ENCODE measurements at places on chromosomes 11 and 22.

DNA sequence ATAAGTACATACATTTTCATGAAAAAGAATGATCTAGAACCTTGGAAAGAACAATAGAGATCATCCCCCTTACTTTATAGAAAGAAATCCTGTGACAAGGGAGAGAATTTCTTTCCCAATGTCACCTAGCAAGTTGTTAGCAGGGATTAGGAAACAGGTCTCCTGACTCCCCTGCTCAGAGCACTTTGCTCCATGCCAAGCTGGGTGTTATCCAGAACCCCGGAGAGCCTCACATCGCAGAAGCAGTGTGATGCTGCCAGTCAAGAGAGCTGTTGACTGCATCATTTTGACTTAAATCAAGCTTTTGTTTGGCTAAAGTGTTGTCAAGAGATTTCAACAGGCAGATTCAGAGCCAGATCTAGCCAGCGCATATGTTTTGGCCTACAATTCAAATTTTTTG, 3.6 kb upstream of the RRAS2 start:
- DNase-seq, result no peak

GRCh38 chr11:90202342-90202741, 20.5 kb downstream of the CHORDC1 start:
- DNase-seq, result no peak

- DNase-seq, result peak; percentile 92
Observed at GRCh38 chr11:121417055-121417551, 35.0 kb upstream of the SORL1 start.

GRCh38 chr22:38081941-38082828, 1.8 kb downstream of the SLC16A8 start:
- no peak for DNase-seq
